Glomerular endothelial cell (primary cell): ENCODE measurements at places on chromosomes 13 and 19.

DNA sequence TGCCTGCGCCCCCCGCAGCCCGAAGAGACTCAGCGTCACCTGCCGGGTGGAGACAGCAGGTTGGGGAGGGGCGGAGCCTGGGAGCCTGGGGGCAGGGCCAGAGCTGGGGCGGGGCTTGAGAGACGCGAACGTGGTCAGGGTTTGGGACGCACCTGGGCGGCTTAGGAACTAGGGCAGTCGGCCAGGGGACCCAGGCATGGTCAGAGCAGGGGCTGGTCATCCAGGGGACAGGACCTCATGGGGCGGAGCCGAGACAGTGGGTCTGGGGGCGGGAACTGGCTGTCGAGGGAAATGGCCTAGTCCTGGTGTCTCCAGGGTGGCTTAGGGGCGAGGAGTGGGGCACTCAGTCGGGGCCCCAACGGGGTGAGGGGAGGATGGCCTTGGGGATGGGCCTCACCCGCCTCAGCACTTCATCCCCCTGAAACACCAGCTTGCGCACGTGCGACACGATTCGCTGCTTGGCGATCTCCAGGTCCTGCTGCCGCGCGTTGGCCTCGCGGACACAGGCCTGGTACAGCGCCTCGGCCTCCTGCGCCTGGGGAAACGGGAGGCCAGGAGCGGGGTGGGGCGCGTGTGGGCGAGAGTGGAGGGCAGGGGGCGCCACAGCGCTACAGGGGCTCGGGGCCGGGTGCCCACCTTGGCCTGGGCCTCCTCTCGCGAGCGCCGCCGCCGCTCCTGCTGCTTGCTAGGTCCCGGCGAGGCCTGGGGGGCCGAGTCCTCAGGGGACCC lies 5.8 kb downstream of the GMIP start:
- no peak for DNase-seq

DNA sequence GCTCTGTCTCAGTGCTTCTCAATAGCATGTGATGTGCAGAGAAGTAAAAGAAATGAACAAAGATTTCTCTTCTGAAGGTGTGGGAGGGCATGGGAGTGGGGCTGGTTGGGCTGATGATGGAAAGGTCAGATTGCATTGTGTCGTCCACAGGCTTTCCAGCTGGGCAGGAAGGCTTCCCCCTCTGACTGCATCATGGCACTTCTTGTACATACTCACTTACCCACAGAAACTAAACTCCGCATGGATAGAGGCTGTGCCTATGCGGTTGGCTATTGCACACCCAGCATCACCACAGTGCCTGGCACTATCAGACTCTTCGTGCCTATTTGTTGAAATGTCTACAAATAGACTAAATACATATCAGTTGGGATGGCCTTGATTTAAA lies 24.4 kb upstream of the TNFSF11 start:
- no peak for DNase-seq

DNA sequence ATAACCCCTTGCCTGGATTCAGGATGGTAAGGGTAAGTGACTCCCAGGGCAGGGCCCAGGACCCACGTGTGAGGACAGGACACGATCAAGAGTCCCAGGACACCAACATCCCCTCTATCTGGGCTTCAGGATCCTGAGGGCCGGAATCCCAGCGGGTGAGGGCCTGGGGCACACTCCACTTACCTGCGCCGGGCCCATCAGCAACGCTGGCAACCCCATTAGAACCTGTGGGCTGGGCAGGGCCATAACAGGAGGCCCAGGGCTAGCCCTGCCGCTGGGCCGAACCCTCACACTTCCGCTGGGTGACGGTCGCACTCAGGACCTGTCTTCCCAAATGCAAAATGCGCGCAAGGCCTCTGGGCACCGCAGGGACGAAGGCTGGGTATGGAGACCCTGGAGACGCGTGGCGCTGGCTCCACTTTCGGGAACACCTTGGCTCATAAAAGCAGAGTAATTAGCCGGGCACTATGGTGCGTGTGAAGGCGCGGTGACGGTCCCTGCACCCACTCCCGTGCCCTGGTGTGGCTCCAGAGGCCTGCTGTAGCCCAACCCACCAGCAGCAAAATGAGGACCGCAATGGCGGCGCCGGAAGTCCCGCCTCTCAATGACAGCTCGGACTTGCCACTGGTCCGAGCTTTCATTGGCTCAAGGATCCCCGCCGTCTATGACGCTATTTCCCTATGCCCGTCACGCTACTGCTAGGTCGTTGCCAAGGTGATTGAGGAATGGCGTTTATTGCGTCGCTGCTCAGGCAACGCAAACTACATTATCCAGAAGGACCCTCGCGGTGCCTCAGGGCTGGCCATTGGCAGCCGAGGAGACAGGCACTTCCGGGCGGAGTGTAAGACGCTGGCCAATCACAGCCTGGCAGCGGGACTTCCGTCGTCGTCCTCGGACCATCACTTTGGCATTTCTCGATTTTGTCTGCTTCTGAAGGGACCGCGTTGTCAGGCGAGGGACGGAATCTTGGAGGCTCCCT lies at the start of gene ZNF132:
TSS of gene ZNF132 (minus strand) at position 578 of the 979 bp plus-strand sequence. CDS start at position 246, 332 bp downstream.
- DNase-seq, result peak; percentile 100

- DNase-seq, result no peak
These were observed 2.5 kb upstream of the GARIN5A start for GRCh38 chr19:50478901-50479715.

DNA sequence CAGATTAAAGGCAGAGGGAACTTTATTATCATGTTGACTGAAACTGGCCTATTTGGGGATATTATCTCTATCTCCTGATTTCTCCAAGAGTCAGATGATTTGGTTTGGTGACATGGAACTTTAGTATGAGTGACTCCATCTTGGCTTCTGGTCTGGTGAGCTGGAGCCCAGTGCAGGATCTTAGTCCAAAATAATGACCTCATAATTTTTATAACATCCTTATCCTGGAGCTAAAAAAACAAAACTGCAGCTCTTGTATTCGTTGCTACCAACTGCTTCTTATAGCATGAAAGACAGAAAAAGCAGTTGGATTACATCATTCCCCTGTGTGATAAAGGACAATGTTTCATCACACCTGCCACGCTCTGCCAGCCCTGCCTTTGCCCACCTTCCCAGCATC lies 39.3 kb upstream of the RNF17 start:
- DNase-seq, result no peak

- no peak for DNase-seq
These were observed 23.1 kb upstream of the COG3 start for GRCh38 chr13:45441633-45442032.

DNA sequence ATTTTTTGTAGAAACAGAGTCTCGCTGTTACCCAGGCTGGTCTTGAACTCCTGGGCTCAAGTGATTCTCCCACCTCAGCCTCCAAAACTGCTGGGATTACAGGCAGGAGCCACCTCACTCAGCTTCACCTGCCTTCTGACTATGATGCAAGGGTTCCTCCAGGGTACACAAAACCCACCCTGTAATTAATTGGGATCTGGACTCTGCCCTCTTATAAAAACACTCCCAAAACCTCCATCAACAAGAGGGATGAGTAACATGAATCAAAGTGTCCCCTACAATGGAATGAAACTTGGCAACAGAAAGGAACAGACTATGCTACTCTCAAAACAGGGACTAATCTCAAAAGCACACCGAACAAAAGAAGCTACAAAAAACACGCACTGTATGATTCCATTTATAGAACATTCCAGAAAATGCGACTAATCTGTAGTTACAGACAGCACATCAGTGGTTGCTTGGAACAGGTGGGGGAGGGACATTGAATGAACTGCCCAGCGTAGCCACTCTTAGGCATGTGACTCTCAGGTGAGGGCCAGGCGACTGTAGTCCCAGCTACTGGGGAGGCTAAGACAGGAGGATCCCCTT lies 3.2 kb upstream of the PRR36 start:
- no peak for DNase-seq

DNA sequence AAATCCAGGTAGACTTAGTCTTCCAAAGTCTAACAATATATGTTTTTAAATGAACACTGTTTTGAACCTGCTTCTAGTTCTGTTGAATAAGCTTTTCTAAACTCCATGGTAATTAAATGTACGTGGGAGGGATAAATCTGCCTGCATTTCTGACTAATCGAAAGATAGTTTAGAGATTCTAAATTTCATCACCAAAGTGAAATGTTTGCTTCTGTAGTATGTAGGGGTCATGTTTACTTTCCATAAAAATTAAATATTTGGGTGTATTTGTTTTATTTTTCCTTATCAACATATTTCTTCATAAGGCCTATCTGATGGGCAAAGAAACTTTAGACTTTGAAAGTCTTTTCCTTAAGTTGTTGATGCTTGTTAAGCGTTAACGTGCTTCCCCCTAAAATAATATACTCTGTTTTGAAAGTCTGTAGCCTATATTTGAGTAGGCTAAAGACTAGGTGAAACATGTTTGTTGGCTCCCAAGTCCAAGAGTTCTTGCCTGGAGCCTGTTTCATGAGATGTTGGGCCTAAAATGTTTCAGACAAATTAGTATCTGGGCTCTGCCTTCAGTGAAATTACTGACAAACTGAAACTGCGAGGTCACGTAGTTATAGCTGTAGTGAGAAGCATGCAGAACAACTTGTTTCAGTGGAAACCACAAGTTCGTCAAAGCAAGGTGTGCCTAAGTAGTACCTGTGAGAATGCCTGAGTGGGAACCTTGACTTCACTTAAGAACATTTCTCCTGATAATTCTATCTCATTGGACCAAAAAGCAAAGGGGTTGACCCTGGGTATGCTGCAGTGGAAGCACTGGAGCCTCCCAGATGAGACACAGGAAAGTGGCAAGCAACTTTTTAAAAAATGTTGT lies 126.2 kb downstream of the LMO7 start:
- DNase-seq, result no peak

DNA sequence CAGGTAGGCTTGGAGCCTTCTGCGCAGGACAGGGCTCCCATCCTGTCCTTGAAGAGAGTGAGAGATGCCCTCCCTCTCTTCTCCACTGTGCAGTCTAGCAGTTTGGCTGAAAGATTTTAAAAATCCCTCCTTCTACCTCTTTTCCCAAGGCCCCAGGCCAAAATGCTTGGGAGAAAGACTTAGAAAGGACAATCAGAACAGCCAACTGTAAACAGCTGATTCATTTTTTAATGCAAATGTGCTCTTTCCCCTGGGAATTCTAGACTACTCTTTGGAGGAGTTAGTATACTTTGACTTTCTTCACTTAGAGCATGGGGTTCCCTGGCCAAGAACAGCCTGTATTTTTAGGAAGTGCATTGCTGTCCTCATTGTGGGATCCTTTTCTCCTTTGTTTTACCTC lies 398.9 kb downstream of the GPC6 start:
- no peak for DNase-seq

- DNase-seq, result no peak
These were observed 15.3 kb upstream of the LILRA2 start for GRCh38 chr19:54558339-54558738.

GRCh38 chr13:35470671-35471661 lies 5.5 kb downstream of the MAB21L1 start:
- DNase-seq, result no peak

- DNase-seq, result no peak
These were observed 29.2 kb downstream of the ZNF146 start for GRCh38 chr19:36244066-36244465.

DNA sequence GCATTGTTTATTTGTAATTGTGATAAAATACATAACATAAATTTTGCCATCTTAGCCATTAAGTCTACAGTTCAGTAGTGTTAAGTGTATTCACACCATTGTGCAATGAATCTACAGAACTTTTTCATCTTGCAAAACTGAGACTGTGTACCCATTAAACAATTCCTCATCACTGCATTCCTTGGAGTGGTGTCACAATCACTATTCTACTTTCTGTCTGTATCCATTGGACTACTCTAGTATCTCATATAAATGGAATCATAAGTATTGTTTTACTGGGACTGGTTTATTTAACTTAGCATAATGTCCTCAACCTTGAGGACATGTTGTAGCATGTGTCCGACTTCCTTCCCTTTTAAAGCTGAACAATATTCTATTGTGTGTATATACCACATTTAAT lies 36.8 kb downstream of the UFM1 start:
- no peak for DNase-seq

DNA sequence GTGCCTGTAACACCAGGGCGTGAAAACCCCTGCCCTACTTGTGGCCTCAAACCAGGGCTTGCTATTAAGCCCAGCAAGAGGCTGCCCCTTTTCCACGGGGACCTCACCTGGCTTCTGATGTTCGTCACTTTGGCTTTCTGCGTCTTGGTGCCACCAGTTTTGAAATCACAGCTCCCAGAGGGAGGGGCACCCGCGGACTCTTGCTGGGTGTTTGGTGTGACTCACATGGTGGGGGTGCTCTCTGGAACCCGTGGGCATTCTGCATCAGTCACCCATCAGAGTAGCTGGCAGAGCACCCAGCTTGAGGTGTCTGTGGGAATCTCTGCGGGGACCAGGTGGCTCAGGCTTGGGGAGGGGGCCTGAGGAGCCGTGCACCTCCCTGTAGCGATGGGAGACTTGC lies 19.2 kb downstream of the SIPA1L3 start:
- DNase-seq, result no peak

- no peak for DNase-seq
These were observed 578.8 kb downstream of the DCT start for GRCh38 chr13:93900731-93901130.

DNA sequence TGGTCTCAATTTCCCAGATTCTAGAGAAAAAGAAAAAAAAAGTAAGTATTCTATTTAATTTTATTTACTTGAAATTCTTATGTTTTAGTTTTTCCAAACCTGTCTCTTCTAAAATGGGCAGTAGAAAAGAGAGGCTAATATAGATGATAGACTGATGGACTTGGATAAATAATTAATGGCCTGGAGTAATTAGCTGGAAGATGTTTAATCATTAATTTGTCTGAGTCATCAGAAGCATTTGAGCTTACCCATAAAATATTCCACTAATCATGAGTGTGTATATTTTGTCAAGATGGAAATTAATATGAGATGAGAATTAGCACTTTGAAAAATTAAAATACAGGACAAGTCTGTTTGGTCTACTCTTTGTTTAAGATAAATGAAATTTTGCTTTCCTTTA lies 212.1 kb upstream of the MIR17HG start:
- DNase-seq, result no peak

DNA sequence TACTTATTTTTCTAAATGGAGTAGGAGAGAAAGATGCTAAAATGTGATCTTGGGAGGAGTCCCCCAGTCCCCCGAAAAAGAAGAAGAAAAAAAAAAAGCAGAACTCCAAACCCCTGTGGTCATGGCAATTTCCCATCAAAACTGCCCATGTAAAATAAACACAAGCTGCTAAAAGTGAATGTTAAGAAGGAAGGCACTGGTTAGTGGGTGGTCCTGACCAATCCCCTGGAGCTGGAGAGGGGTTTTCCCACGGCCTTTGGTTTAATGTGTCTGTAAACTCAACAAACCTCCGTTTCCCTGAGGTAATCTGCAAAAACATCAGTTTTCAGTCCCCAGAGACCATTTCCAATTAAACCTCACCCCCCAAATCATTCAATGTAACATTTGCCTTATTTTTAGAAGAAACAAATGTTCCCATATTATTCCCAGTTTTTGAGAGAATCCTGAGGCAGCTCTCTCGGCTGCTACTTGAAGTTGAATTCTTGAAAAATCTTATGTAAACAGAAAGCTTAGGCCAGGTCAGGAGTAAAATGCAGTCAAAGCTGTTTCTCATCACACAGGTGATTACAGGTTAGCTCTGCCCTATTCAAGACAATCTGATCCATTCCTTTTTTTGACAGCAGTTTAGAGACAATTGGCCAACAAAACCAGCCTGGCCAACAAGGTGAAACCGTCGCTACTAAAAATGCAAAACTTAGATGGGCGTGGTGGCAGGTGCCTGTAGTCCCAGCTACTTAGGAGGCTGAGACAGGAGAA lies 17.0 kb downstream of the RAB3D start:
- no peak for DNase-seq
